ENCODE measurements at places on chromosomes 1 and 21.

DNA sequence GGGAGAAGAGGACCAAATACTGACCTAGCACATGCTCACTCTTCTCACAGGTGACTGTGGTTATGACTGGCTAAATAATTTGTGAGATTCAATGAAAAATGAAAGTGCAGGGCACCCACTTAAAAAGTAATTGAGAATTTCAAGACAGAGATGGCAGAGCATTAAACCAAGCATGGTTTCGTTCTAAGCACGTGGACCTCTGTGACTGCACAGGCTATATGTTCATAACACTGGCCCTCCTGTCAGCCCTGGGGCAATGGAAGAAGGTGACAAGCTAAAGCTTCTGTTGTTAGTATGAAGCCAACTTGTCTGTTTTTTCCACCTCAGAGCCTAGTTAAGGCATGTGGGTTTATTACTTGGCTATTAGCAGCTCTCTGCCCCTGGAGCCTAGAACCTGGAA, 130.9 kb downstream of the FASLG start:
- DNase-seq = no peak

DNA sequence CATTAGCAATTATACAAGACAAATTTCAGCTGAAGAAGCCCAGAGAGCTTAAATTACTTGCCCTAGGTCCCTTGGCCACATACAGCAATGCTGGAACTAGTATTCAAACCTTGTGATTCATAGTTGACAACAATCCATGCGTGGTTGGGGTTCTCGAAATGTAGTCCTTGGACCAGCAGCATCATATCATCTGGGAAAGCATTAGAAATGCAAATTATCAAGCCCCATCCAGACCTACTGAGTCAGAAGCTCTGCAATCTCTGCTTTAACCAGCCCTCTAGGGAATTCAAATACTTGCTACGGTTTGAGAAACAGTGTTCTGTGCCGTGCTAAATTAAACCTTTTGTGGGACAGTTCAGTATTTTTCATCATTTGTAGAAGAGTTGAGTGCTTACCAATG, 65.1 kb downstream of the CLIC6 start:
- DNase-seq = no peak

DNA sequence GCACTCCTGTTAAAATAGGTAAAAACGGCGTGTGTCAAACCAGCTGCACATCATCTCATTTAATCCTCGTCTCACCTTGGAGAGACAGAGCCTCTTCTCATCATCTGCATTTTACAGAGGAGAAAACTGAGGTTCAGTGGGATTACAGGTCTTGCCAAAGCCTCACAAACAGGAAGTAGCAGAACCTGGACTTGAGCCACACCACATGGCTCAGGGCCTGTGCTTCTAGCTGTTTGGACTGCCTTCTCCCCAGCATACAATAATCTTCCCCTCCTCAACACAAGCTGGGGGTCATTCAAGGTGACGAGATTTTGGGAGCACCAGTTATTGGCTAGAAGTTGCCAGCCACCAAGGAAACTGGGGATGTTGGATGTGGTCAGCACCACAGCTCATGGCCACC, 167.9 kb upstream of the ZC3H12A start:
- DNase-seq = no peak

DNA sequence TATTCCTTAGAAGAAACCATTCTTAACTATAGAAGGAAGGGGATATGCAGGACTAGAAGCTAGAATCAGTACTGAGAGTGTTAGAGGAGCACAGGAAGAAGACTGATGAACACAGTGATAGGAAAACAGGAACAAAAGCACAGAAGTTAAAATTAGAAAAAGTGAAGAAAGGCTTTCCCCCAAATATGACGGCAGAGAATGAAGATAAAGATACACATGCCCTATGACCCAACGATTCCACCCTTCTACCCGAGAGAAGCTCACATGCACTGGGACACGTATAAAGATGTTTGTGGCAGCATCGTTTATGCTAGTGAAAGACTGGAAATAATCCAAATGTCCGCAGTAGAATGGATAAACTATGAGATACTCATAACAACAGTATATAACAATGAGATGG, 74.2 kb downstream of the DTL start:
- DNase-seq = no peak

DNA sequence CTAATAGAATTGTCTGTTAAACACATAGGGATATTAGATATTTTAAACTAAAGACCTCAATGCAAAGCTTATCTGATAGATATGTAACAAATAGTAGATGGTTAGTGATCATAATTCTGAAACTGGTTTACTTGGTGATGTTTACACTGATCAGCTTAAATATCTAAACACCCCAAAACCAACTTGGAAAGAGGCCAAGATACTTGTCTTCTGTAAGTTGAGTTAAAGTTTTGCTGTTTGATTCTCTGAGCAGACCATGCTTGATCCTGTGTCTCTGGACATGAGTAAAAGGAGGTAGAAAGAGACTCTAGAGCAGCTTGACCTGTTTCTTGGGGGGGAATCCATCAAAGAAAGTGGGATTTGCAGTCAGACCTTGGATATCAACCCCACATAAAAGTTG, 107.5 kb downstream of the NEK7 start:
- DNase-seq = no peak

- no peak for DNase-seq
These were observed 4.3 kb downstream of the AGRN start for GRCh38 chr1:1024149-1024770.

GRCh38 chr1:235129774-235130570, 1.3 kb upstream of the TOMM20 start:
- DNase-seq = no peak

GRCh38 chr21:43317959-43318358, 109.0 kb downstream of the SIK1 start:
- DNase-seq = peak; percentile 2

All from psoas muscle (tissue), 8 donors.